ENCODE measurements at places on chromosomes 1 and 21. TPM values are rescaled to one million over a fixed set of nuclear protein-coding genes. Genes with fewer than 3 reads are reported as not detected.

DNA sequence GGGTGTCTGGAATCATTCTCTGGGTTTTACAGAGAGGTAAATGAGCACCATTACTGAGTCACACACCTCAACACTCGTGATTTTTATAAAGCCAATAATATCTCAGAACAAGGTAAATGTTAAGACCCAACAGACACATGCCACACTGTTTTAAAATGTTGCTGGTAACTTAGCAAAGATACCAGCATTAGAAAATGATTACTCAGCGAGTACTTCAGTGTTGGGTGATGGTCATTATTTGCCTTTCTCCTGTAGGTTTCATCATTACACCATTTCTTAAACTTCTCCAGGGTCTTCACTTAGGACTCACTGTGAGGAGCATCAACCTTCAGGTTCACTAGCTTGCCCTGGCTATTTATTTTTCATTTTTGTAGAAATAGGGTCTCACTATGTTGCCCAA lies 6.9 kb upstream of the C4BPB start:
- H3K4me3 ChIP-seq: no peak overlapping the region
- no peak overlapping the region for H3K27ac ChIP-seq
- no peaks in the 10 kb centered on the region for H3K36me3 ChIP-seq
- H3K27me3 ChIP-seq: no peaks in the 10 kb centered on the region
- no peaks in the 10 kb centered on the region for H3K4me1 ChIP-seq

CDKN2C gene
- 12.6 TPM for total RNA-seq

CELA2B gene
- not detected for total RNA-seq

GRCh38 chr1:153970346-153970745 lies 2.6 kb downstream of the CREB3L4 start:
- H3K4me3 ChIP-seq: no peak overlapping the region
- H3K4me1 ChIP-seq: peaks cover 14% of the 10 kb centered on the region
- DNase-seq: no peak

DNA sequence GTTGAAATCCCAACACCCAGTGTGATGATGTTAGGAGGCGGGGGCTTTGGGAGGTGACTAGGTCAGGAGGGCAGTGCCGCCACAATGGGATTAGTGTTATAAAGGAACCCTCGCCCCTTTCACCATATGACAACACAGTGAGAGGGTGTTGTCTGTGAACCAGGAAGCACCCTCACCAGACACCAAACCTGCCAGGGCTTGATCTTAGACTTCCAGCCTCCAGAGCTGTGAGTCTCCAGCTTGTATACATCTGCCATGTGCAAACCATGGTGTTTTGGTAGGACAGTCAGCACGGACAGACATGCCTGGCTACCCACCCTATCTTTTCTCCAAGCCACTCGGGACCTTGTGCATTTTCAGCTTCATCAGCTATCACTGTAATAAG lies 4.0 kb downstream of the TRIM11 start:
- no peak for DNase-seq
- H3K36me3 ChIP-seq: peaks cover 7% of the 10 kb centered on the region
- H3K4me3 ChIP-seq: no peak overlapping the region
- no peaks in the 10 kb centered on the region for H3K27me3 ChIP-seq

GRCh38 chr1:102588536-102588935 lies 519.8 kb downstream of the COL11A1 start:
- H3K27me3 ChIP-seq: no peaks in the 10 kb centered on the region
- no peak for DNase-seq
- no peaks in the 10 kb centered on the region for H3K36me3 ChIP-seq
- H3K4me3 ChIP-seq: no peak overlapping the region
- no peak overlapping the region for H3K27ac ChIP-seq

PADI2 gene
- 0.27 TPM for total RNA-seq

DNA sequence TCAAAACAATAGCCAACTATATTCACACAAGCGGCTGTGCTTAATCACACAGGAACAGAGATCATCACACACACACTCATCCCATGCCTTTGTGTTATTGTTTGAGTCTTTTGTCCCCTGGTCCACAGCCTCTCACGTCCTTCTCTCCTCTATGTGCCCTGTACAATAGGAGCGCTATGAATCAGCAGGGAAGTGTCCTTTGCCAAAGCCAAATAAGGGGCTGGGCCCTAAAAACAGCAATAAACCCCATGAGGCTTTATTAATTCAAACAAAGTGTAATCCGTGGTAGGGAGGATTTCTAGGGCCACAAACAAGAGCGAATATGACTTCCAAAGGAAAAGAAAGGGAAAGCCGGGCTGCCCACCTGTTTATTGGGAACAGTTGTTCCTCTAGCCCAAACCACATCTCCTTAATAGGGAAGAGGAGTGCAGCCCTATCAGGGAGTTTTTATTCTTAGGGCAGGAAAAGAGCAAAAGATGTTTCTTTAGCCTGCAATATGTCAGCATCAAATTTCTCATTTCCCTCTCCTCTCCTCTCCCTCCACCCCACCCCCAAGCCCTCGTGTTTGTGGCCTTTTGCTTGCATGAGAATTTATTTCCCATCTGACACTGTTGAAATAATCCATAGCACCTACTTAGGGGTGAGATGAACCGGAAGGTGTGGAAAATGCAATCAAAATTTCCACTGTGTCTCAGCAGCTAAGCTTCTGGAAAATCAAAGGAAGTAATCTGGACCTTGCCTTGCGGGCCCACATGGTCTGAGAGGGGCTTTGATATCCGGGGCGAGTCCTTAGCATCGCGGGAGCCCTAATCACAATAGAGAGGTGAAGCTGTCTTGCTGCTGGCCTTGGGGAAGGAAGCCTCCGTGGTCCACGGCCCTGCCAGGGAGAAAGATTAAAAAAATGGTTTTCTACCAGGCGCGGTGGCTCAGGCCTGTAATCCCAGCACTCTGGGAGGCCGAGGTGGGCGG lies 45.3 kb upstream of the ITPKB start:
- no peak overlapping the region for H3K4me3 ChIP-seq
- H3K27me3 ChIP-seq: no peaks in the 10 kb centered on the region
- H3K27ac ChIP-seq: no peak overlapping the region

SH2D2A gene
- 0.81 TPM for total RNA-seq

DNA sequence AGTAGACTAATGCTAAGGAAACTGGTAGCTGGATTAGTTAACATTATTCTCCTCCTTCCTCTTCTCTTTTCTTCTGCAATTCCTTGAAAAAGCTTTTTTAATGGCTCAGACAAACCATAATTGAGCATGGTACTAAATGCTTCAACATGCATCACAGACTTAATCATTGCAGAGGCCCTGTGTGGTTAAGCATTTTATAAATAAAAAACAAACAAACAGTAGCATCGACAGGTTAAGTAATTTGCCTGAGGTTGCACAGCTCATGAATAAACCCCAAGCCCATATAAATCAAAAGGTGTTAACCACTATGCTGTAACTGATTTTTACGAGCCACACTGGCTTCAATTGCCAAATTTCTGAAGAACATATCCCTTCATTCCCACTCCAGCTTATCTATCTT lies 462.1 kb downstream of the LMO4 start:
- no peaks in the 10 kb centered on the region for H3K27me3 ChIP-seq
- H3K36me3 ChIP-seq: no peaks in the 10 kb centered on the region
- DNase-seq: no peak
- no peak overlapping the region for H3K27ac ChIP-seq

DNA sequence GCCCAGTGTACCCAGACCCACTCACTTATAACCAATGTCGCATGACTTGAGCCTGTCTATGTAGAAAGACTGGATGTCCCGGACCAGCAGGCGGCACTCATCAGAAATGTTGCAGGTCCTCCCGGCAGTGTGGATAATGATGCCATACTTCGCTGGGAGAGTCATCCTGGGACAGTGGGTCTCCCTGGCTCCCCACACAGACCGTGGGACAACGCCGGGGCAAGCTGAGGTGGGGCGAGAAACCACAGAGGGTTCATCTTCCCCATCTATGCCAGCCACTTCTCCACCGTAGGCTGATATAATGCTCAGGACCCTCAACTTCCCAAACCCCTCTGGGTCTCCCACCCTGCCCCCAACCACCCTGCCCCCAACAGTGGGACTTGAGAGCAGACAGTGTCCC lies 8.3 kb downstream of the PGLYRP4 start:
- H3K36me3 ChIP-seq: no peaks in the 10 kb centered on the region
- H3K27ac ChIP-seq: no peak overlapping the region
- no peaks in the 10 kb centered on the region for H3K4me1 ChIP-seq
- H3K27me3 ChIP-seq: no peaks in the 10 kb centered on the region
- no peak overlapping the region for H3K4me3 ChIP-seq
- DNase-seq: no peak

GRCh38 chr1:230273141-230273710 lies 152.9 kb downstream of the PGBD5 start:
- H3K4me1 ChIP-seq: peaks cover 61% of the 10 kb centered on the region
- no peak overlapping the region for H3K4me3 ChIP-seq
- DNase-seq: no peak
- H3K27me3 ChIP-seq: no peaks in the 10 kb centered on the region
- H3K27ac ChIP-seq: peak overlapping the region; percentile 42
- H3K36me3 ChIP-seq: peaks cover 8% of the 10 kb centered on the region

DNA sequence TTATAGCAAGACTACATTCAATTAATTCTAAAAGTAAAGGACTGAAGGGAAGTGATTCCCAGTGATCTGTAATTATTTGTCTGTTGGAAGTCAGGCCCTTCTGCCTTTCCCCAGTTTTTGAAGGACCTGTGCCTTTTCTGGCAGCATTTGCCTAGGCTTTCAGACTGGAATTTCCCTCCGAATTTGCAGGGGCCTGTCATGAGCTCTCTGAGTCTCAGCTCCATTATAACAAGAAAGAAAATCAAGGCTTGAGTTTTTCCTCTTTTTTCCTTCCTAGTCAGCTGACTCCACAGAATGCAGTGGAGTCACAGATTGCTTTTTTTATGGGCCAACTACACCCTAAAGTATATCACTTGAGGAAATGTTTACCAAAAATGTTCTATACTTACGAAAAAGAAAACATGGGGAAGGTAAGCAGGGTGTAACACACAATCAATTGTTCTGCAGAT lies 1.1 kb downstream of the NR5A2 start:
- H3K36me3 ChIP-seq: no peaks in the 10 kb centered on the region
- H3K27ac ChIP-seq: no peak overlapping the region
- H3K27me3 ChIP-seq: peaks cover 8% of the 10 kb centered on the region
- no peak for DNase-seq

CDC7 gene
- 0.14 TPM for total RNA-seq

CHIA gene
- not detected for total RNA-seq

GRCh38 chr1:218933513-218933912 lies 240.2 kb upstream of the LYPLAL1 start:
- H3K36me3 ChIP-seq: no peaks in the 10 kb centered on the region
- no peak for DNase-seq
- H3K4me3 ChIP-seq: no peak overlapping the region
- no peaks in the 10 kb centered on the region for H3K4me1 ChIP-seq
- no peak overlapping the region for H3K27ac ChIP-seq

- no peak for DNase-seq
- no peak overlapping the region for H3K4me3 ChIP-seq
- peaks cover 4% of the 10 kb centered on the region for H3K4me1 ChIP-seq
Observed at GRCh38 chr1:24152631-24153494, 9.9 kb upstream of the IL22RA1 start.

DNA sequence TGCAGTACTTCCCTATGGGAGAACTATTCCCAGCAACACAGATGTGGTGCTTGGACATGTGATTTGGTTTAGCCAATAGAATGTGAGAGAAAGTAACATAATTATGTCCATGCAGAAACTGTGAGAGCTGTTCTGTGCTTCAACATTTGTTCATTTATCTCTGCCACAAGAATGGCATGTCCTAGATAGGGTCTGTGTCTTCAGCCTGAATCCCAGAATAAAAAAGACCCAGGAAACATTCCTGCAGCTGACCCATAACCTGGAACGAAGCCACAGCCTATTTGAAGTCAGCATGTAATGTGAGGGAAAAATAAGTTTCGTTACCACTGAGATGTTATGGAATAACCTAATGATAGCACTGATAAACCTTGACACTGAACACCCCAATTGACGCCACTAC lies 552.0 kb upstream of the USP24 start:
- H3K4me3 ChIP-seq: no peak overlapping the region
- no peak for DNase-seq
- no peak overlapping the region for H3K27ac ChIP-seq
- peaks cover 17% of the 10 kb centered on the region for H3K4me1 ChIP-seq

OPTC gene
- not detected for total RNA-seq

CATSPERE gene
- 1.3 TPM for total RNA-seq

DNA sequence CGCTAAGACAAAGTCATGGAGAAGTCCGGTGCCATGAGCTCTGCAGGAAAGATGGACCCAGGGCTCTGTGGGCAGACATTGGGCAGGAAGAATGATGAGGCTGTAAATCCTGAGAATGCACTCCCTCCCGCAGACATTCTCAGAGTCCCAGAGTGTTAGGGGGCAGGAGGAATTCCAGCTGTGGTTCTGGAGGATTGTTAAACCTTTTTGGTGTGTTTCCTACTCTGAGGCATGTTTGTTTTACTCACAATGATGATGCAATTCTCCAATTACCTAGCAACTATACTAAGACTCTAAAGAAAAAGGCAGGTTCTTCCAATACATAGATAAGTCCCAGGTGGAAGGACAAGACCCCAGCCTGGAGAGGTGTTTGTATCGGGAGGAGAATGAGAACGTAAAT lies 2.8 kb upstream of the CAPN9 start:
- H3K4me3 ChIP-seq: no peak overlapping the region
- H3K4me1 ChIP-seq: no peaks in the 10 kb centered on the region
- no peaks in the 10 kb centered on the region for H3K36me3 ChIP-seq
- H3K27me3 ChIP-seq: no peaks in the 10 kb centered on the region
